ENCODE measurements at places on chromosomes 12 and 14.

GRCh38 chr14:54893151-54893760 lies 9.4 kb downstream of the GCH1 start:
- peak; percentile 77 for DNase-seq

GRCh38 chr12:104505095-104505818 lies 48.5 kb downstream of the CHST11 start:
- DNase-seq: no peak

DNA sequence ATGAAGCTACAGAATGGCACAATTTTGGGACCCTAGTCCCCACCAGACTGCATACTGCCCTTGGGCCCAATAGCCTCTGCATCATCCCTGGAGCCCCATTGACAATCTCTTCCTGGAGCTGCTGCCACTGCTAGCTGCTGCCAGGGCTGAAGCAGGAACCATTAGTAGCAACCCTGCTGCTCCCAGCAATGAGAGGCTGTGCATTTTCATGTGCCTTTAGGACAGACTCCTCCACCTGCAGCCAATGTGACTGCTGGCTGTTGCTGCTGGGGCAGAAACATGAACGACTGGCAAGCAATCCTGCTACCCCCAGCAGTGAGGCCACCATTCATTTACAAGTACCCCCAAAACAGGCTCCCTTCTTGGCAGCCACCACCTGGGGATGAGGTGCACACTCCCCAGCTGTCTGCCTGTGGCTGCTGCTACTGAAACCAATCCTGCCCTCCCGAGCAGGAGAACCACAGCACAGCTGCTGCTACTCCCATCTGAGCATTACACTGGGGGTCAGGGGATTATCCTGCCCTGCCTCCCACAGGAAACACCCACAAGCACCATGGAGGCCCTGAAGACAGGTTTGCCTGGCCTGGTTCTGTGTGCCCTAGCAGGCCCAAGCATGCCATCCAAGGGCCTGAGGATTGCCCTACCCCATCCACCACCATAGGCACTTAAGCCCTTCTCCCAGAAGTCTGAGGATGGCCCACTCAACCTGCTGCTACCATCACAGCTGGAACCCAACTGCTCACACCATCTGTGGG lies 181.0 kb downstream of the MYRFL start:
- no peak for DNase-seq

GRCh38 chr14:68683326-68683725 lies 109.5 kb downstream of the ZFP36L1 start:
- peak; percentile 85 for DNase-seq

DNA sequence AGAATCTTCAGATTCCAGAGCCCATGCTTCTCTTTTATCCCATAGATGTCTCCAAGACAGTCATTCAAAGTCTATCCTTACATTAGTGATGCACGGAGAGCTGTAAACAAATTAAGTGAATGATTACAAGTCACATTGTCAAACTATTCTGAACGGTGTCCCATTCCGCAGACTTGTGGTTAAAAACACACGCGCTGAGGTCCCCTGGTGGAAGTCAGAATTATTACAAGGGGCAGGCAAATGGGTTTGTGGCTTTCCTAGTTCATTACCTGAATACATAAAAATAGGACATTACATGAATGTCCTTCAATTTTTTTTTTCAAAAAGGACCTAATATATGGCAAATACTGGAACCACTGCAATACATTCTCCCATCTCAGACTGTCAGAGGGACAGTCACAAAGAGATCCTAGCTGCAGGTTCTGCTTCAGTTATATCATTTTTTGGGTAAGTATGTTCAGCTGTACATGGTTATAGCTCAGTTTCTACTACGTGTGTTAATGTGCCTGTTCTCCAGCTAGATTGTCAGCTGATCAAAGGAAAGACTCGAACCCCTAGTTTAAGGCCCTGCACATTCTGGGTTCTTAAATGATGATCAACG lies 53.1 kb upstream of the STON2 start:
- DNase-seq: peak; percentile 71

DNA sequence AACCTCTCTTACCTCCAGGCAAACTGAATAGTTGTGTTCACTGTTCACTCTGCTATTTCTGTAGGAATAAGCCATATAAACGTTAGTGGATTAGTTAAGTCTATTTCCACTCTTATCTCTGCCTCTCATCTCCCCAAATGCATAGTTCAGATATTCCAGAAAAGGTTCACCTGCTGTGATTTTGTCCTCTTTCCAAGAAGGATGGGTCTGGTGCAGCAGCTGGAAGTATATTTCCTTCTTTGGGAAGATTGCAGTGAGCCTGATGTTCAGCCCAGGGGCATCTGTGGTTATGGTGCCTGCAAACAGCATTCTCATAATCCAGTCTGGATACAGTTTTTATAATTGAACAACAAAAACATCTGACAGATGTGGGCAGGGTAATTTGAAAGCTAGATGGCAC lies 97.7 kb downstream of the TPH2 start:
- DNase-seq: no peak

DNA sequence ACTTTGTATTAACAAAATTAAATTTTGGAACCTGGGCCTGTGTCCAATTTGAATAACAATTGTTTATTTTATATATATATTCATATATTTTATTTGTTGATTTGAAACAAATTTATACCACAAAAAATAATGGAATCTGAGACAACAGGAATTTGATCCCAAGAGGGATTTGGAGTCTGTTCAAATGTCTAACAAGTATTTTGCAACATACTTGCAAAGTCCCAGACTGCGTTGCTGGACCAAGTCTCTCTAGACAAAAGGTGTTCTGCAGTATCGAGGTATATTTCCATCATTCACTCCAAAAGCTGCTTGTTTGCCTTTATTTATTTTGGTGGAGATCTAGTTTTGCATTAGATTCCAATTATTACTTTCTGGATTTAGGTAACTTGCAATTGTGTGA lies 68.7 kb upstream of the PTPRR start:
- no peak for DNase-seq

DNA sequence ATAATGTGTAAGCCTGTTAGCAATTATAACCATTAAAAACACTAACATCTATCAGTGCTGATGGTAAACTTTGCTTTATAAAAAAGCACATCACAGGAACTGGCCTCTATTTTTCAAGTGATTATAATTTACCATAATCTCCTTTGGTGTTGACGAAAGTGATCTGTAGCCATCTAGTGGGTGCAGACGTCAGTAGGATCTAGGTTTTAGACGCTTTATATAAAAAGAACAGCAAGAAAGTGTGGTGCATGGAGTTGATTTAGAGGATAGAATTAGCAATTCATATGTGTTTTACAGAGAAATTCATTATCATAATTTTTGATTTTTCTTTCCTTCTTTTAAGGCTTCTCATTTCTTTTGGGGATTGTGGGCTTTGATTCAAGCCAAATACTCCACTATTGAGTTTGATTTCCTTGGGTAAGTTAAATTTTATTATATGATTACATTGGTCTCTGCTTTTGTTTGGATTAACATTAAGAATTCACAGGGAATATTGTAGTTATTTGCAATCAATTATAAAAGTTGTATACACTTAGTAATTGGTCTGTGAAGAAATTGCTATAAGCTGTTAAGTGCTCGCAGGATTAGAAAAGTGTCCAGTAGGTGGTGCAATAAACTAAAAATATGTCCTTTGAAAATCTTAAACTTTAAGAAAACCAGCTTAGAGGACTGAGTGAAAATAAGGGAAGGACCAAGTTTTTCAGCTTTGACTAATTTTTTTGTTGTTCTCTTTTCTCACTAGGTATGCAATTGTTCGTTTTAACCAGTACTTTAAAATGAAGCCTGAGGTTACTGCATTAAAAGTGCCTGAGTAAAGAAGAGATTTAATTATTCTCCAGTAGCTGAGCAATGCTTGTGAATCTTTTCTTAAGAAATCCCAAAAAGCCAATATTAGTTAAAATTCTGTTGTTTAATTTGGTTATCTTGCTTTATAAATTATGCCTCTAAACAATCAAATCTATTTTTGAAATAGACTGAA lies 59.5 kb downstream of the ETNK1 start:
- peak; percentile 67 for DNase-seq

DNA sequence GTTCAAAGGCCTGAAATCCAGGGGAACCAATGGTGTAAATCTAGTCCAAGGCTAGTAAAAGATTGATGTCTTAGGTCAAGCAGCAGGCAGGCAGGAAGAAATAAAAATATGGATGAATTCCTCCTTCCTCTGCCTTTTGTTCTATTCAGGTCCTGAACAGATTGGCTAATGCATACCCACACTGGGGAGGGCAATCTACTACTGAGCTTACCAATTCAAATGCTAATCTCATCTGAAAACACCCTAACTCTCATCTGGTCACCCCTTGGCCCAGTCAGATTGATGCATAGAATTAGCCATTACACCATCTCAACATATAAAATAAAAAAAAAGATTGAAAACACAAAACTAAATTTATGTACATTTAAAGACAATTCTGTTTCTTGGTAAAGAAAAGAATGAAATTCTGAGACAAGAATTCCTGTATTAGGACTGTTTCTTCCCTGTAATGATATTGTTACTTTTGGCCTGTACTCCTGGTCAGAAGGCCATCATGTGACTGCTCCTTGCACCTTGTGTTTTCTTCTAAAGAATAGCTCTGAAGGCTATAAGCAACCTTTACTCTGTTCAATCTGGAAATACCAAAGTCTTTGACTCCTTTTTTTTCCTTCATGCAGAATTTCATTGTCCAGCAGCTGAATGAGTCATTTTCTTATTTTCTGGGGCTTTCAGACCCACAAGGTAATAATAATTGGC lies 19.9 kb downstream of the CLEC6A start:
- no peak for DNase-seq

DNA sequence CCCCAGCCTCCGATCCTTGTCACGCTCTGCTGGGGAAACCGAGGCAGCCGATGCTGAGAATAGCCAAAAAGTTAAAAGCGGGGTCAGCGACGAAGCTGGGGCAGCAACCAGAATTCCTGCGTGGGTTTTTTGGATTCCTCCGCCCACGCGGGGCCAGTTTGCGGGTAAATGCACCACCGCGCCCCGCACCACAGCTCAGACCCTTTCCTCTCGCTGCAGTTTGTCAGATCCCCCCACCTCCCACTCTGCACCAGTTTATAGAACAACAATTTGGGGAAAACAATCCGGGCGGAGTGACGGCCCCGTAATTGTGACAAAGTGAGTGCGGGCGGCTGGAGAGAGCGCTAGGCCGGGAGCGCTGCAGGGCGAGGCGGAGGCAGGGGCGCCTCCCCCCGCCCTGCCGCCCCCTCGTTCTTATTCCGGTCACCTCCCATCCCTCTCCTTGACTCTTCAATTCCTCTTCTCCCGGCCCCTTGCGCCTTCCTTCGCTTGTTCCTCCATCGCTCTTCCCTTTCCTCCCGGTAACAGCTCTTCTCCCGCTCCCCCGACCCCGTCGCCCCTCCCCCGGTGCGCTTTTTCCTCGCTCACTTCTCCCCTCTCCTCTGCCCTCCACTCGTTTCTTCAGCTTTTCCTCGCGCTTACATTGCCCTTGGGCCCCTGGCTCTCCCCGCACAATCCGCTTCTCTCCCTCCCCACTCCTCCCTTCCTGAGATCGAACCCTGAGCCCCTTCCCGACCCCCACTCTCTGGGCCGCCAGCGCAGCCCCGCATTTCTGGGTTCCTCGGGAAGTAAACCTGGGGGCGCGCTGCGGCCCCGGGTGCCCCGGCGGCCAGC lies 646 bp upstream of the DNAJC22 start:
- peak; percentile 33 for DNase-seq

GRCh38 chr12:27185234-27186021 lies 58.7 kb upstream of the STK38L start:
- peak; percentile 86 for DNase-seq

Data from GM23248 (cell line).